ENCODE measurements at places on chromosomes 3 and 15. TPM values are rescaled to one million over a fixed set of nuclear protein-coding genes. Genes with fewer than 3 reads are reported as not detected.

GRCh38 chr3:168065569-168065968 lies 30.2 kb downstream of the GOLIM4 start:
- DNase-seq: no peak

DNA sequence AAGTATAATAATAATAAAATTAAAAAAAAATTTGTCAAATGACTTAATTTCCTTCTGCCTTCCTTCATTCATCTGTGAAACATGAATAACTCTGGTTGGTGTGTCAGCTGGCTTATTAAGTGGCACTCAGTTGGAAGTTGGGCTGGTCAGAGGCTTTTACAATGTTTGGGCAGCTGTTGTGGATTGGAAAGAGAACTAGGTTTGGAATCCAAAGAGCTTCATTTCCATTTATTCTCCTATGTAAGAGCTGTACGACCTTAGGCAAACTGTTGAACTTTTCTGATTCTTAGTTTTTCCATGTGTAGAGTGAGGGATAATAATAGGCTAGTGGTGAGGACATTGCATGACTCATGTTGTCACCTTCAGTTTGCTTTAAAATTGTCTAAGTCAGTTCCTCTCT lies 606.7 kb downstream of the PDCD6IP start:
- DNase-seq: no peak

DNA sequence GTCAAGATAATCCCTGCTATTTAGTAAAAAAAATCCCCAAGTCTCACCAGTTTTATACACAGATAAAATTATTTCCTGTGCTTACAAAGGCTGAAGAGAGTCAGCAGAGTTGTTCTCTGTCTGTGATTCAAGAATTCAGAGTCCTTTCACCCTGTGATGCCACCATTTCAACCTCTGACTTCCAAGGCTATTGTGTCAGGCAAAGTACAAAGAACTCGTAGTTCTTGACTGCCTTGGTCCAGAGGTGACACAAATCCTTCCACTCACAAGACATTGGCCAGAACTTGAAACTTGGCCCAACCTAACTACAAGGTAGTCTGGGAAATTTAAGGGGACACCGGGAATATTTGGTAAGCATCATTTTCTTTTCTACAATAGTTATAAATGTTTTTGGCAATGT lies 34.9 kb upstream of the CMC1 start:
- no peak for DNase-seq

DNA sequence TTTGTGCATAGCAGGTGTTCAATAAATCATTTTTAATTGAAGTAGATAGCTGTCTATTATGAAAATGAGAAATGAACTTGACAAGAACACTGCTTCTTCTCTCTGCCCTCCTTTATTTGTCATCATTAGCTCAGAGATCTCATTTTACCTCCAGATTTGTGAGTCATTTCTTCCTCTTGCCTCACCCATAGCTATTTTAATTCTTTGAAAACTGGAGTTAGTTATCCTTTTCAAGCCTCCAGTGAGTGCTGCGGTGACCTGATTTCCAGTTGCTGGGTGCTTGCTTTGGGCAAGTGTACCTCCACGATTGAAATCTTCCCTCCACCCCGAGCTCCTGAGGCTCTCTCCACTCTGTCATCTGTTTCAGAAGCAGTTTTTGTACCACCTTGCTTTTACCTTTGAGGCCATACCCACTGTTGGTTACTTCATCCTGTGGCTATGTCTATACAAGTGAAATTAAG lies 114.6 kb downstream of the NFKBIZ start:
- no peak for DNase-seq

DNA sequence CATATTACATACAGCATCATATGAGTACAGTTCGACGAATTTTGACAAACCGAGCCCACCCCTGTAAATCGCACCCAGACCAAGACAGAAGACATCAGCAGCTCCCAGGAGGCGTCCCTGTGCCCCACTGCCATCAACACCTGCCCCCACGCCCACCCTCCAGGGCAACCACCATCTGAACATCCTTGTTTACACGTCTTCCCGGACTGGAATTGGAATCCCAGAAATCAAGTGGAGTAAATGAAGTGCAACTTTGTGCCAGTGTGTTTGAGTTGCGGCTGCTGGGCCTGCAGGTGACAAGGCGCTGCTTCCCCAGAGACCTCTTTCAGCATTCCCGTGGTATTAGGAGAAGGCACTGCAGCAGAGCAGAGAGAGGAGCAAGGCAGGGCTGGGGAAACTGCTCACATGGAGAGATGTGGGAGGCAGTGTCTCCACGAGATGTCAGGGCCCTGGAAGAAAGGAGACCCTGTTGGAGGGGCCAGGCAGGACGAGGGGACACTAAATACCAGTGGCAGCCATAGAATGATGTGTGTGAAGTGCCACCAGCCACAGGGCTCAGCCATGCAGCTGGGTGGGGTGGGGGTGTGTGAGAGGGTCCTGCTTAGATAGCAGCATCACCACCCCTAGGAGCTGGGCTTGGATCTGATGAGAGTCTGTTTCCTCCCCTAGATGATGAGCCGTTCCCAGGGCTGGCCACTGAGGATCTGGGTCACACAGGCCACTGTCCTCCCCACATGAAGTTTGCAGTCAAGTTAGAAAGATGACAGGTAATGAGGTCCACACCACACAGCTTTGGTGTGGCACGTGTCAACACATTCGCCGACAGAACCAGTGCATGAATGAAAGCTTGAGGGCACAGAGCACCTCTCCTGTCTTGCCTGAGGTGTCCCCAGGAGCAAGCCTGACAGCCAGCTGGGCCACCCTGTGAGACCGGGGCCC lies 33.4 kb upstream of the PCSK6 start:
- no peak for DNase-seq

DNA sequence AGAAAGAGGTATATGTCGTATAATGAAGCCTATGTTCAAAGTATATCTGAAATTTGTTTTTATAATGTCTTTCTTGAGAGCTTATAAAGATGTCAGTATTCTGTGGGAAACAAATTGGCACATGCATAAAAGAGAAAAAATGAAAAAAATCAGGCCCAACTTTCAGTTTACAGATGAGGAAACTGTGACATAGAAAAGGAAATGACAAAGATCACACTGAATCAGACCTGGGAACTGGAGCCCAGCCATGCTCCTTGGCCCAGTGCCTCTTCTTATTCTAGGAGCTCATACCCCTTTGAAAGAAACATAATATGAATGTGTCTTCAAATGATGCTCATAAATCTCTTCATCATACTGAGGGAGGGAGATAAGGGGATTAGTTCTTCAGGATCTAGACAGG lies 48.4 kb downstream of the TMEM44 start:
- no peak for DNase-seq

DNA sequence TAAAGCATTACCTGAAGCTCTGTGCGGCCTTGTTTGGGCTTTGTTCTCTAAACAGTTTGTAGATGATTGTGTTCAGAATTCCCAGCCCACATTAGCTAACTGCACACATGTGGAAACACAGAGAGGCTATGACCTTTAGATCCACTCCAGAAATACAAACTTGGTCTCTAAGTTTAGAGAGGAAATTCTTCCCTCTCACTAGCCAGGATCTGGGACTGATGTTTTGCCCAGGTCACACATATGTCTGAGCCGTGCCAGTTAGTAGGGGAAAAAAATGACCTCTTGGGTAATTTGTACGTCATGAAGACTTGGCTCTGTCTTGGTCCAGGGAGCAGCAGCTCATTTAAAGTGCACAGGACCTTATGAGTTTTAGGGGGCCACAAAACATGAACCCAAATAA lies 223.1 kb downstream of the RBMS3 start:
- DNase-seq: no peak

The ATP13A5 gene
- not detected for total RNA-seq
